NB4 (cell line): ENCODE measurements at places on chromosomes 6 and 20.

DNA sequence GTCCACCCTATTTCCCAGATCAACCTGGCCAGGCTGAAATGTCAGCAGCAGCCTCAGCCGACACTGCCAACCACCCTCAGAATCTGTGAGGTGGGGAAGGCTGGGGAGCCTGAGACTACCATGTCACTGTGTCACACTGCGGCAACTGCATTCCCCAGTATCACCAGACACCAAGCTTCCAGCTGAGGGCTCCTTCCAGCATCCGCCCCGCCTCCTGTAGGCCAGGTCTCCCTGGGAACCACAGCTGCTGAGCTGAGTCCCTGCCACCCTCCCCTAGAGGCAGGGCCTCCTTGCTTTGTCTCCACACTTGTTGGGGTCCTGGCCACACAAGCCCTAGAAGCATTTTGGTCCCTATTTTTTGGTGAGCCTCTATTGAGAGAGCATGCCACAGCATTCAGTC lies 115.7 kb downstream of the UNC5CL start:
- no peak for DNase-seq

DNA sequence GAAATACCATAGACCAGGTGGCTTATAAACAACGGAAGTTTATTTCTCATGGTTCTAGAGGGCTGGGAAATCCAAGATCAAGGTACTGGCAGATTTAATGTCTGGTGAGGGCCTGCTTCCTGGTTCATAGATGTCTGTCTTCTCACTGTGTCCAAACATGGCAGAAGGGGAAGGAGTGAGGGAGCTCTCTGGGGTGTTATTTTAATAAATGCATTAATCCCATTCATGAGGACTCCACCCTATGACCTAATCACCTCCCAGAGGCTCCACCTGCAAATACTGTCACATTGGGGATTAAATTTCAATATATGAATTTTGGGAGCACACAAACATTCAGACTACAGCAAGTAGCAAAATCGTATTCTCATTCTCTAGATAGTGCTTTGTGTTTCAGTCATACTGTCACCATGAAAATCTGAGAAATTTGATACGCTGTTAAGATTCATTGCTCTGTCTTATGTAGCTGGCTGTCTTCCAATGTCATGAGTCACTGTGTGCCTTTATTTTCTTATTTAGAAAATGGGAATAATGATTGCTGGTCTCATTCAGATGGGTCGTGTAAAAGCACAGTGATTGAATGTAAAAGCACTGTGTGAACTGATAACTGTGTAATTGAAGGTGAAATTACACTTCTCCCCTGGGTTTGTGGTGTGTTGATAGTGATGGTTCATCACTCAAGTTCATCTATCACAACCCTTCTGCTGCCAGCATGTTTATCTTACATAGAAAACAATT lies 8.9 kb upstream of the ERVFRD-1 start:
- DNase-seq, result no peak

- no peak for DNase-seq
Measured at GRCh38 chr20:3164763-3165410, 5.2 kb upstream of the FASTKD5 start.

DNA sequence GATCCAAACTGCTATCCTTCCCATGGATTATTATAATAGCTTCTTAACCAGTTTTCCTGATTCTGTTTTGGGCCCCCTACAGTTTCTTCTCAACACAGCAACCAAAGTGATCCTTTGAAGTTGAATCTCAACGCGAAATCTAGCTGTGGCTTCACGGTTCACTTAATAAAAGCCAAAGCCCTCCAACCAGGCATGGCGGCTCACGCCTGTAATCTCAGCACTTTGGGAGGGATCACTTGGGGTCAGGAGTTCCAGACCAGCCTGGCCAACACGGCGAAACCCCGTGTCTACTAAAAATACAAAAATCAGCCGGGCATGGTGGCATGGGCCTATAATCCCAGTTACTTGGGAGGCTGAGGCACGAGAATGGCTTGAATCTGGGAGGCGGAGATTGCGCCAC lies 3.3 kb downstream of the RMND1 start:
- DNase-seq, result peak; percentile 16

- no peak for DNase-seq
Measured at GRCh38 chr6:35972471-35973367, 51.7 kb downstream of the SLC26A8 start.

GRCh38 chr6:27295301-27296079 lies 16.6 kb downstream of the POM121L2 start:
- peak; percentile 68 for DNase-seq

GRCh38 chr6:73394577-73395354 lies at the start of gene DDX43:
Gene DDX43, plus strand, starts transcription at chr6:73394828. Its CDS starts 78 bp downstream, at chr6:73394906.
- DNase-seq, result no peak

DNA sequence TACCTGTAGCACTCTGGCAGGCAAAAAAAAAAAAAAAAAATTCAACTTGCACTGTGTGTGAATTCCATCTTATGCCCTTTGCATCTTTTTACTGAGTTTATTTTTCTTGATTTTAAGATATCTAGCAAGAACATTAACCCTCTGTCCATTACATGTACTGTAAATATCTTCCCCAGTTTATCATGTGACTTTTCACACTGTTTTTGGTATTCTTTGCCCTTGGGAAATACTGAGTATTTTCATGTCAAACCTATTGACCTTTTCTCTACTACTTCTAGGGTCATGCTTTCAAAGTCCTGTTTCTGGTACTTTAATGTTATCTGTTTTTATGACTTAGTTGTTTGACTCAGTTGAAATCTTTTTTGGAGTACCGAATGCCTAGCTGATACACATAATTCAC lies 843 bp upstream of the HUS1B start:
- no peak for DNase-seq

DNA sequence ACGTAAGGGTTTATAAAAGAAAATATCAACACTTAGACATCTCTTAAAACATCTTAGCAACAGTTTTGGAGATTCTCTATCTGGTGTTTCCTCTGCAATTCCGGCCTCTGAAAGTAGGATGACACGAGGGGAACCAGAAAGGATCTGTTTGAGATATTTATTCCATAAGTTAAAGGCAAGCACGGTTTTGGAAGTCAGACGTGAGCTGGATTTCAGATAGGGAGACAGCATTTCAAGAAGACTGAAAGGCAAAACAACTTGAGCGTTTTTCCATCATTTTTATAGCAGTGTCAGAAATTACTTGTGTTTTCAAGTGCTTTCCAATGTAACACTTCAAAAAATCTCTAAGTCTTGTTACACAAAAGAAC lies 52.9 kb upstream of the BTN3A2 start:
- DNase-seq, result no peak

GRCh38 chr6:153401751-153402150 lies 270.7 kb upstream of the RGS17 start:
- DNase-seq, result no peak

DNA sequence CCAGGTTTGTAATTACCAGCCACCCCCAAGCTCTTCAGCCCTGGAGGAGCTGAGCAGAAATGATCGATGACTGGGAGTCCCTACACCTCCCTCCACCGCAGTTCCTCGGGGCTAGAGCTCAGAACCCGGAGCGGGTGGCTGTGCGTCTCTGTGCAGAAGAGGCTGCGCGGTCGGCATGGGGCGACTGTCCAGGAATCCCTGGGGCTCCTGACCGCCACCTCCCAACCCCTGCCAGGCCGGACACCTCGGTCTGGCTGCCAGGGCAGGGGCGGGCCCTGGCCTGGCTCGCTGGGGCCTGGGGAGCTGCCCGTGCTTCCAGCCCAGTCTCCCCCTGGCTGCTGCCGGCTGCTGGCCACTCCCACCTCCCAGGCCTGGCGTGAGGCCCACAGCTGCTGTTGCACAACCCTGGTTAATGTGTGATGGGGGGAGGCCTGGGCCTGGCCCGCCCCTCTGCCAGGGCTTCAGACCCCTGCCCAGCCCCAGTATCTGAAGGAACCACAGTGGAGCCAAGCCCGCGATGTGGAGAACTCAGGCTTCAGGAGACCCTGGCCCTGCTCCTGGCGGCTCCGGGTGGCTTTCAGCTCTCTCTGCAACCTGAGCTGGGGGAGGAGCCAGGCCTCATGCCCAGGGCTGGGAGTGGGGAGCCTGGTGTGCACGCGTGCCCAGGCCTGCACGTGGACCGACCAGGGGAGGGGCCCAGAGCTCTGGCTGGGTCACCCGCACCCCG lies 1.2 kb downstream of the SLC2A4RG start:
- peak; percentile 95 for DNase-seq

DNA sequence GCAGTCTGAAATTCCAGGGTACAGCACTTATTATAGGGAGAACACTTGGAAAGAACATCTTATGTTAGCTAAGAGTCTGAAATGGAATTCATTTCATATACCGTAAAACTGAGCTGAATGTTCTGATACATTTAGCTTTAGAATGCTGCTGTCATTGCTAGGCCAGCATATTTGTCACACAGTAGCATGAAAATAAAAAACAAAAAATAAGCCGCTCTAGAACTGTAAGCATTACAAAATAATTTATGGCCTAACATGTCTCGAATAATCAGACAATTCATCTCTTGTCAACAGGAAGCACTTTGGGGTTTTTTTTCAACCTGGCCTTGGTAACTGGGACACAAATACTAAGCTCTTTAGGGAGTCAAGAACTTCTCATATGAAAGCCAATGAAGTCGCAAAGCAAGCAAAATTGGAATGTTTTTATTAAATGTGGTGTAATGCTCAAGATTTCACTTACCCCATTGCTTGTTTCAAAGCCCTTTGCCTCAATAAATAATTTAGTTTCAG lies 115.7 kb downstream of the PHACTR1 start:
- no peak for DNase-seq

DNA sequence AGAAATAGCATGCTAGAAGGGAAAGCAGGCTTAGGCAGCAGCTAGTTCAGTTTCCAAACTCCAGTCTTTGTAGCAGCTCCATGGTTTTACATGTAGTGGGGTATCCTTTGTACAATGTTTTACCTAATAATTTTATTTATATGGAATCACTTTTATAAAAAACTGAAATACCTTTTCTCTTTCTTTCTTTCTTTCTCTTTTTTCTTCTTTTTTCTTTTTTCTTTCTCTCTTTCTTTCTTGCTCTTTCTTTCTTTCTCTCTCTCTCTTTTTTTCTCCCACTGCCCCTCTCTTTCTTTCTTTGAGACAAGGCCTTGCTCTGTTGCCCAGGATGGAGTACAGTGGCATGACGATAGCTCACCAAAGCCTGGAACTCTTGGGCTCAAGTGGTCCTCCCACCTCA lies 41.4 kb upstream of the FYN start:
- DNase-seq, result no peak

DNA sequence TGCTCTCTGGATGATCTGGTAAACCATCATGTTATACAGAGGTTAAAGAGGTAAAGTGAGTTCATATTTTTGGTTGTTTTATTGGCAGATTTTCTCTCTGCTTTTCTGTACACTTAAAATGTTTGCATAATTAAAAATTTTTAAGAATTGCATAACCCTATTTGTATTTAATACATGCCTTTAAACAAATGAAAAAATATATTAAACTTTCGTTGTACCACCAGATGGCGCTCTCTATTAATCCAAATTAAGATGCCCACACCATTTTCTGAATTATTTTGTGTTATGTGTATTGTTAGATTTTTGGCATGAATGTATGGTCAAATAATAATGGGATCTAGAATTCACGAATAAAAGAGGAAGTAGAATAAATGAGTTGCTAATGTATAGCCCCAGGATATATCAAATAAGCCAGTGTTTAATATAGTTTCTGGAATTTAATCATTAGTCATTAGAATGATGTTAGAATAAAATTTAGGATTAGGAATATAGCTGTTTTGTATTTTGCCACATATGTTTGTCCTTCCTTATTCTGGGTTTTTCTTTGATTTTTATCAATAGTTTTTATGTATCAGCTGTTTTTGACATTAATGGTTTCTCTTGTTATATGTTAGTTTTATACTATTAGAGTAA lies 38.9 kb downstream of the SMAP1 start:
- peak; percentile 63 for DNase-seq

DNA sequence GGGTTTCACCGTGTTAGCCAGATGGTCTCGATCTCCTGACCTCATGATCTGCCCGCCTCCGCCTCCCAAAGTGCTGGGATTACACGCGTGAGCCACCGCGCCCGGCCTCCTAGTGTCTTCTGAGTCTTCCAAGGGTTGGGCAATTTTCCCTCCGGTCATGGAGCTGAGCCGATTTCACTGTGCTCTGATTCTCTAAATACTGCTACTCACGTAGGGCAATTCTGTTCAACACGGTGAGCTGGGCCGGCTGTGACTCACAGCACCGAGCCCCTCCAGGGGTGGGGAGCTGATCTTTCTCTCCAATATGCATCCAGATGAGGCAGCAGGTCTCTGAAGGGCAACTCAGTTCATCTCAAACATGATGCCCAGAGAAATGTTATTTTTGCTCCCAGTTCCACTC lies 71.6 kb upstream of the CD93 start:
- DNase-seq, result no peak

DNA sequence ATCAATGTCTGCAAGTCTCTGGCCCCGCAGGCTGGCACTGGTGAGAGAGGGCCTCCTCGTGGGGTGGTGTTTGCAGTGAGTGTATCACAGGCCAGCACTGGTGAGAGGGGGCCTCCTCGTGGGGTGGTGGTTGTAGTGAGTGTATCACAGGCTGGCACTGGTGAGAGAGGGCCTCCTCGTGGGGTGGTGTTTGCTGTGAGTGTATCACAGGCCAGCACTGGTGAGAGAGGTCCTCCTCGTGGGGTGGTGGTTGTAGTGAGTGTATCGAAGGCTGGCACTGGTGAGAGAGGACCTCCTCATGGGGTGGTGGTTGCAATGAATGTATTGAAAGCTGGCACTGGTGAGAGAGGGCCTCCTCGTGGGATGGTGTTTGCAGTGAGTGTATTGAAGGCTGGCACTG lies 53.3 kb upstream of the SLC22A1 start:
- no peak for DNase-seq

DNA sequence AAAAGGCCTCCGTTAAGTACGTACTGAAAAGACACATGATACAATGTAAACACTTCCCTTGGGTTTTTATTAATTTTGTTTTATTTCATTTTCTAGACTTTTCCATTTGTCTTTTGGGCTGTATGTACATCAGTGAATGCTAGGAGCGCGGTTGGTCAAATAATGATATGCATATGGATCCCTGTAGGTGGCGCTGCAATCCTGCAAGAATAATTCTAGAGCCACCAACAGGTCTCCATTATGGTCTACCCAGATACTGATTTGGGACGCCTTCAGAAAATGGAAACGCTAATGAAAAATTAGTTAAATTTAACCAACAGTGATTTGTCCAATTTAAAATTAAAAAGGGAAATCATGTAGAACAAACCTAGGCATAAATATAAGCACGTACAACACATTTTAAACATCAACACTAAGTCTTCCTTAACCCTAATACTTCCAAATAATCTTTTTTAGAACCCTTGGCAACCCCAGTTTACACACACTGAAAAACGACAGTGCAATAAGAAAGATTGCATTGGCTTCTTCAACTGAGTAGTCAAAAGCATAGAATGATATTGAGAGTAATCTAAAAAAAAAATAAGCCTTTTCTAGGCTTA lies 433.5 kb downstream of the RFPL4B start:
- DNase-seq, result peak; percentile 76
